ENCODE measurements at places on chromosomes 1 and 21.

DNA sequence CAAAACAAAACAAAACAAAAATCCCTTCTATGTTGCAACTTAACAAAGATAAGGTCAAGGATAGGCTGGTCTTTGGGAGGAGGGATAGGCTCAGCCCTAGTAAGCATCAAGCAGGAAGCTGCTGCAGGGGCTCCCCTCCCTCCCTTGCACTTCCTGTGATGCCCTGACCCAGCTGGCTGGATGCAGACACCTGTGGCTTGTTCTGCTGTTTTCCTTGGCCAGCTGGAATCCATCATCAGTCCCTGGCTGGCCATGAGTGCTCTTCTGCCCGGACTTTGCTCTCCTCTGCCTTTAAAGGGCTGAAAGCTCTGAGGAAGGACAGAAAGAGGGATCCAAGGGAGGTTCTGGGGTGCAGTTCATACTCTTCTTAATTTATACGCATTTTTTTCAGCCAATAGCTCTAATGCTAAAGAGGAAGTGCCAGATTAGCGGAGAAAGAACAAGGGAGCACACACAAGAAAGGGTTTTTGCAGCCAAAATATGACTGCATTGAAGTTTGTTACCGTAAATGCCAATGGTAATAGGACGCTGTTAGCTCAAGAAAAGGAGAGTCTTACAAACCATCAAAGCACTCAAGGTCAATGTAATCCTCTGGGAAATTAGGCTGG, 19.9 kb upstream of the UBE2U start:
- no peak for DNase-seq

DNA sequence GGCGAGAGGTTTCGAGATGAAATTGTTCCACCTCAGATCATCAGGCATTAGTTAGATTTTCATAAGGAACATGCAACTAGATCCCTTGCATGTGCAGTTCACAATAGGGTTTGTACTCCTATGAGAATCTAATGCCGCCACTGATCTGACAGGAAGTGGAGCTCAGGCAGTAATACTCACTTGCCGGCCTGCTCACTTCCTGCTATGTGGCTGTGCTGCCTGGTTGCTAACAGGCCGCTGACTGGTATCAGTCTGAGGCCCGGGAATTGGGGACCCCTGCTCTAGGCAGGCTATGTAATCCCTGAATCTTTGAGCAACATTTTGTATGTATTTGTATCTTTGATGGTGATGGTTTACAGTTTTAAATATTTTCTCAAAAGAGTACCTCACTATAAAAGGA, 32.5 kb downstream of the XKR8 start:
- peak; percentile 29 for DNase-seq

DNA sequence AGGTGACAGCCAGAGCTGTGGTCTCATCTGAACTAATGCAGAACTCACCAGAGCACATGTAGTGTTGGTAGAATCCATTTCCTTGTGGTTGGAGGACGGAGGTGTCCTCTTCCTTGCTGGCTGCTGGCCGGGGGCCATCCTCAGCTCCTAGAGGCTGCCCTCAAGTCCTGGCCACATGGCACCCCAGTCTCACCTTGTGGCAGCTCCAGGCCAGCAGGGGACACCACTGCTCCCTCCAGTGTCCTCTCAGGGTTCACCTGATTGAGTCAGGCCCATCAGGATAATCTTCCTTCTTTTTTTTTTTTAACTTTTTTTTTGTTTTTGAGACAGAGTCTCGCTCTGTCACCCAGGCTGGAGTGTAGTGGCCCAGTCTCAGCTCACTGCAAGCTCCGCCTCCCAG, 2.9 kb downstream of the KCNE1 start:
- DNase-seq = no peak

DNA sequence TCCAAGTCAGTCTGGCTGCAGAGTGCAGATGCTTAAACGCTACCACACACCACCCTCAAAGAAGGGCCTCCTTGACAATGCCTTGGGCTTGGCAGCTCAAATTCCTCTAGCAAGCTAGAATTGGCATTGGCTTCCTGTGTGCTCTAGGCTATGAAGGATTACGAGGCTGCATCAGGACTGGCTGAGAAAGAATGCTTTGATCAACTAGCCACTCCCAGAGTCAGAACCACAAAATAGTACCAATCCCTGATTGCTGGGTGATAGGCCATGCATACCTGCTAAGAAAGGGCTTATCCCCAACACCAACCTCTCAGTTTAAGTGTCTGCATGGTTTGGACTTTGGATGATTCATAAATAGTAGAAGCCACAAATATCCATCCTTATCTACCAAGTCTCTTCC, 504.9 kb downstream of the OMA1 start:
- no peak for DNase-seq

DNA sequence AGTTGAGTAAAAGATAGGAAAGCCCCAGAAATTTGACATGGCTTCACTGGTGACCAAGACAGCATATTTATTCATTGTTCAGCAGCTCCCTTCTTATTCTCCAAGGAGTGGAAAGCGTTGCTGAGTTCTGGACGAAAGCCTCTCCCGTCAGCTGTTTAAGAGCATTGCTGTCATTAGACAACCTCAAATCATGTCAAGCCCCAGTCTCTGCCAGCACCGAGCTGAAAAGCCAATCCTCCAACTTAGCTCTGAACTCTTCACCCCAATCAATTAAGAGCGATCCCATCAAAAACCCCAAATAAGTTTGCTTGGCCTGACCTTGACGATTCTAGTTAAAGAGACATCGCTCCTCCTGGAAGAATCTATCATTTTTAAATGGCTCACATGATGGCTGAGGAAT, 110.8 kb downstream of the PLPP3 start:
- DNase-seq = no peak

DNA sequence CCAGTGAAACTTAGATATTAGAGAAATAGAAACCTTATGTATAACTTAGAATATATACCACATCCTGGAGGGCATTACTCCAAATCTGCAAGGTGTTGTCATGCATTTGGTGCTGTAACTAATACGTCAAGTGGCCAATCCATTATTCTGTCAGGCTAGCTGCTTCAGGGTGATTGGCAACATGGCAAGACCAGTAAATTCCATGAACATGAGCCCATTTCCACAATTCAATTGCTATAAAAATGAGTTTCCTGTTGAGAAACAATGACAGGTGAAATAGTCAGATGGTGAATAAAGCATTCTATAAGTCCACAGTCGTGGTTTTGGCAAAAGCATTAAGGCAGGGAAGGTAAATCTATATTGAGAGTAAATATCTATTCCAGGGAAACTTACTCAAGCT, 566.0 kb downstream of the ADGRL2 start:
- no peak for DNase-seq

DNA sequence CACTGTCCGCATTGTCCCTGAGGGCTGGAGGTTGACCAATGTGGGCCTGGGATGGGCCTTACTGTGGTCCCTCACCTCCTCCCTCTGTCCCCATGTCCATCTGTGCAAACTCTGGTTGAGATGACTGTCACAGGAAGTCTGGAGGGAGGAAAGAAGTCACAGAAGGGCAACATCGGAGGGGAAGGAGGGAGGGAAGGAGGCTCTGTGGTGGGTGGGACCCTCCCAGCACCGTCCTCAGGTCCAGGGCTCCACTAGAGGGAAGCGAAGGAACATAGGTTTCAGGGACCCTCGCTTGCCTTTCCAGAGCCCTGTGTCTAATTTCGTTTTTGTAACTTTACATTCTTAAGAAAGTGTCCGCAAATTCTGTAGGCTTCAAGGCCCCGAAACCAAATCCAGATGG, 111.3 kb upstream of the SLC44A3 start:
- no peak for DNase-seq

DNA sequence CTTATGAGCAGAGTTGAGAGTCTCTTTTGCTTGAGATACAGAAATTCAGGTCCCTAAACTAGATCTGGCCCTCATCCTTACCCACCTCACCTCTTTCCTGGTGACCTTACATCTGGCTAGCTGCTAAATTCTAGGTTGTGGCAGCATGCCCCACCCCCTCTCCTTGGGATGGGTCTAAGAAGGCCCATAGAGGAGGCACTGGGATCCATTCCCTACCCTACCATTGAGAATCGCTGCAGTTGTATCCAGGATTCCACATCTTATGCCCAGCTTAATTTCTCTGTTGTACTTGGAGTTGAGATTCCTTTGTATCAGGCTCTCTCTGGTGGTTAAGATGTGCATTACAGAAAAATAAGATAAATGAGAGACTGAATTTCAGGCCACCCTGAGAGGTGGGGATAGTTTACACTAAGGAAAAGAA, 9.5 kb upstream of the TMEM39B start:
- DNase-seq = no peak
